ENCODE measurements at places on chromosomes 11 and 22.

GRCh38 chr22:40434745-40435144 lies 64.4 kb downstream of the SGSM3 start:
- DNase-seq: no peak

DNA sequence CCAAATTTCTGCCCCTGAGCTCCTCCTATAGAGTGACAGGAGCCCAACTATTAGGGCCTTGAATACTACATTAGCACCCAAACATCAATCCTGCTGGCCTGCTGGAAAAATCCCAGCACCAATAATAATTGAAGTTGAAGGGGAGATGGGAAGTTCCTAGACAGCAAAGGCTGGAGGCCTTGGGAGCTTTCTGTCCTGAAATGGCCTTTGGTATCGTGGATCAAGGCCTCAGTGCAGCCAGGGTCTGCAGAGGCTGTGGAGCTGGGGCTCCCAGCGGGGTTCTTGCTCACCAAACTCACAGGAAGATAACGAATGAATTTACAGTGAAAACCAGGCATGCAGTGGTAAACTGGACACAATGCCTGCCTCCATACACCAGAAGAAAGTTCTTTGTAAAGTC lies 9.2 kb upstream of the MICALL1 start:
- no peak for DNase-seq

GRCh38 chr11:61870541-61871031 lies 20.8 kb downstream of the FADS3 start:
- no peak for DNase-seq

- peak; percentile 73 for DNase-seq
Observed at GRCh38 chr11:64246871-64247728, at the start of gene PPP1R14B. TSS of gene PPP1R14B (minus strand) at chr11:64246943. CDS start at chr11:64246673, 270 bp downstream.

DNA sequence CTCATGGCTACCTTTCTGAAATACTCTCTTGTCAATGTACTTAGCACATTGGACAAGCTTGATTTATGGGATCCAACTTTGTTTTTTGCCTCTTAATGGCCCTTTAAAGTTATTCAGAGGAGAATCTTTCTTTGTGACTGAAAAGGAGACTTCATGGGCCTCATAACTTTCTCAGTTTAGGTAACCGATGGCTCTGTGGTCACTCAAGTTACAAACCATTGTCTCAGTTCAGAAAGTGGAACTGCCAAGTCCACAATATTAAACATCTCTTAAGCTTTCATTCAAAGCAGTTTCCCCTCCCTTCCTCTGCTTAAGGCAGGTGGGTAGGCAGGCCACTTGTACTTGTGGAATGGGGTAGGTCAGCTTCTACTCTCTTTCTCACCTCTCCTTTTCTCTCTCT lies 12.3 kb upstream of the ARL14EP start:
- no peak for DNase-seq

DNA sequence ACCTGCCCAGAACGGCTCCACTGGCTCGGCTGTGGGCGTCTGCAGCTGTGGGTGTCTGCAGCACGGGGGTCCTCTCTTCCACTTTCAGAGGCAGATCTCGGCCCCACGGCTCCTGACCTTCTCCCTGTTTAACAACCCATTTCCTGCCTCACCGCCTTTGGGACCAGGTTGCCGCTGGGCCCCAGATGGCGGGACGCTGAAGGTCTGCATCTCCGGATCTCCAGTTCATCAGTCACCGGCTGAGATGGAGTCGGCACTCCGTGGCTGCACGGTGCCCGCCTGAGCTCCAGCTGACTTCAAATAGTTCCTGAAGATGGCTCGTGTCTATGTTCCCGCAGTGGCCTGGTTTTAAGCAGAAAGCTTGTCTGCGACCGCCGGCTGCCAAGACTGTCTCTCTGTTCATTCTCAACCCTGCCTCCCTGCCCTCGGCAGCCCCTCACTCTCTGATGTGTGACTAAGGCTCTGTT lies 475.9 kb downstream of the BRD1 start:
- DNase-seq: no peak

DNA sequence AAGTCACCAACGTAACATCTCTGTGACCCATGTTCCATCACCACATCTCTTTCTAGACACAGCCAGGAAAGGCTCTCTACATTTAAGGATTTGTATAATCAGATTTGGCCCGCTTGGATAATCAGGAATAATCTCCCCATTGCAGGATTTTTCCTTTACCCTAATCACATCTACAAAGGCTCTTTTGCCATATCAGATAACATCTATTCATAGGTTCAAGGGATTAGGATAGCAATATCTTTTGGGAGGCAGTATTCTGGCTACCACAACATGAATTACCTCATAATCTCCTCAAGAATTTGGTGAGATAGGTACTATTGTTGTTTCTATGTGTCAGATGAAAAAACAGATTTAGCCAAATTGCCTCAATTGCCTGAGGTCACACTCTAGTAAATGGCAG lies 142.8 kb upstream of the UBASH3B start:
- DNase-seq: no peak

GRCh38 chr11:128666397-128666796 lies 27.5 kb upstream of the FLI1 start:
- no peak for DNase-seq

DNA sequence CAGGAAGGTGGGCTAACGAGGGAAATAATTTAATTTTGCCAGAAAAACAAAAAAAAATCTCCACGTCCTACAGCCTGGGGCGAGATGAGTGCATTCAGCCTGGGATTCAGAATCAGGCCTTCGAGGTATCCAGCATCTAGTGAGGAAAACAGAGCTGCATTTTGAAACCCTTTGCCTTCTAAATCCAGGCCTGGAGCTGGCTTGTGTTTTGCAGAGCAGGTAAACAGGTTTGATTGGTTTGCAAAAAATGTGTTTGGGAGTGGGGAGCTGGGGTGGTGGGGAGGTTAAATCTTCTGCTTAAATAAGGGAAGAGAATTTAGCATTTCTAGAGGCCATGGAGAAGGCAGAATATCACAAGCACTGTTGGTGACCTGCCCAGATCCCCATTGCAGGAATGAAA lies 29.7 kb upstream of the RASD2 start:
- no peak for DNase-seq

- DNase-seq: peak; percentile 18
Observed at GRCh38 chr22:37918580-37919270, 12.6 kb downstream of the MICALL1 start.

GRCh38 chr11:45777127-45777969 lies 27.6 kb upstream of the SLC35C1 start:
- DNase-seq: no peak

DNA sequence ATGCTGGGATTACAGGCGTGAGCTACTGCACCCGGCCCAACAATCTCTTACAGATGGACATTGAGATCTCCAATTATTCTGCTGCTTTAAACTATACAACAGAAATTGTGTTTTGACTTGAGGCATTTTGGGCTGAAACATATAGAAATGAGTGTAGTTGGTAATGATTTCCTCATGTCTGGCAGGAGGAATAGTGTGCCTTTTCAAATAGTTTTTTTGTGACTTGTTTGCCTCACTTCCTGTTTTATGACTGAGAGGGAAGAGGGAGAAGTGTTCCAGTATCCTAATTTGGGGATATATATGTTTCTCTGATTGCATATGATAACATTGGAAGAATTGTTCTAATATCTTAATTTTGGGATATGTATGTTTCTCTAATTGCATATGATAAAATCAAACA lies 40.2 kb downstream of the EP300 start:
- DNase-seq: no peak

GRCh38 chr11:126233391-126233790 lies 21.8 kb downstream of the FAM118B start:
- no peak for DNase-seq

DNA sequence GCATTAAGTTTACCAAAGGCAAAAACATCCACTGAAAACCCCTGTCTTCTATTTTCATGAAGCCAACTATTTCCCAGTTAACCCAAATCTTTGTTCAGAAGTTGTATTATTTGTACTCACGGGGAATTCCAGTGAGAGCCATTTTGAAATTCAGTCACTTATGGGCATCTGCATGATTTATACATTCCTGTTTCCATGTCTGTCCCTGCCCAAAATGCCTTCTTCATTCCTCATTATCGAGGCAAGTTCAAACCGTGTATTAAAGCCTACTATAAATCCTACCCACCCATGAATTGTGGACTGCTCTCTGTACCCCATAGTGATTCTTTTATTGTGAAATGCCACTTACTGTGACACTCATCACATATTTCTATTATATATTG lies 772.7 kb downstream of the DLG2 start:
- no peak for DNase-seq

DNA sequence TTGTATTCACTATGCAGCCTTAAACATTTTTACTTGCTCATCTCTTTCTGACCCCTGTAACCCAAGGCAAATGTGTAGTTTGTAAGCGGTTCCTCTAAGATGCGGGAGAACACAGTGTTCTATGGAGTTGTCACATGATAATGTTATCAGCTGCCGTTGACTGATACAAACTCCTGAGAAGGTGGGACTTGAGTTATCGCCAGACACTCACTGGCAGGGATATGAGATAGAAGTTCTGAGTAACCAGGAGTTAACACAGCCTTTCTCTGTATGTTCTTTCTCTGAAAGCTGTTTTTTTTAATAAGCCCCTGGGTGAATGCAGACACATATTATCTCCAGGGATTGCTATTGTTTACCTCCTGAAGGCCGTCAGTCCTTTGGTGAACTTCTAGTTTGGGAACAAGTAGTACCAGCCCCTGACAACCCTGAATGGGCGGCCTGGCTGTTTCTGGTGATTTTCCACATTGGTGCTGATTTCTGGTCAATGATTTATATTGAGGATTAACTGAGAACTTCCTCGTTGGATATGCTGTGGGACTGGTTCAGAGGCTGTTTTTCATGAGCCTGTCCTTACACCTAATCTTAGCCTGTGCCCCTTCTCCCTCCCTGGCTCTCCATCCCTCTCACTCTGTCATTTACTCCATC lies 155.3 kb upstream of the RASSF10 start:
- no peak for DNase-seq

DNA sequence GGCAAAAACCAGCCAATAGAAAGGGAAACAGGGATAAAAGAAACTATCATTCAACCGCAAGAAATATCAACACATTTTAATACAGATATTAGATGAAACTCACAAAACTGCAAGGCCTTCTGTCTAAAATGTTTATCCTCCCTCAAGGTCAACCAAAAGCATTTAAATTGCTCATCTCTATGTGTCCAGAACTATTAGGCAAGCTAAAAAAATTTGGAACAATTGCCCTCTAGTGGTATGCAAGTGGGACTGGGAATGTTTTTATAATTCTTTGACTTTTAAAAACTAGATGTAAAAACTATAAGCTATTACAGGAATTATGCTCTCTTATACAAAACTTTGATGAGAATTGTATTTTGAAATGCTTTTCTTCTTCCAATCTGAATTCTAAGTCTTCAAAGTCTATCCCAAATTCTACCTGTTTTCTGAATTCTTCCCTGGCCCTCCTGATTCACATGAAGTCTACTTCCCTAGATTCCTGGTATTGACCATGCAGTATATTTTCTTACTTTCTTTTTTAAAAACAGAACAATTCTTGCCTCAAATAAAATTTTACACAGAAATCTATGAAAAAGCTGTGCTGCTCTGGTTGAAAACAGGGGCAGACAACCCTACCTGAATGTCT lies 4.9 kb downstream of the CWC15 start:
- peak; percentile 16 for DNase-seq

- peak; percentile 24 for DNase-seq
Observed at GRCh38 chr11:2088746-2089535, 50.2 kb downstream of the IGF2 start.

DNA sequence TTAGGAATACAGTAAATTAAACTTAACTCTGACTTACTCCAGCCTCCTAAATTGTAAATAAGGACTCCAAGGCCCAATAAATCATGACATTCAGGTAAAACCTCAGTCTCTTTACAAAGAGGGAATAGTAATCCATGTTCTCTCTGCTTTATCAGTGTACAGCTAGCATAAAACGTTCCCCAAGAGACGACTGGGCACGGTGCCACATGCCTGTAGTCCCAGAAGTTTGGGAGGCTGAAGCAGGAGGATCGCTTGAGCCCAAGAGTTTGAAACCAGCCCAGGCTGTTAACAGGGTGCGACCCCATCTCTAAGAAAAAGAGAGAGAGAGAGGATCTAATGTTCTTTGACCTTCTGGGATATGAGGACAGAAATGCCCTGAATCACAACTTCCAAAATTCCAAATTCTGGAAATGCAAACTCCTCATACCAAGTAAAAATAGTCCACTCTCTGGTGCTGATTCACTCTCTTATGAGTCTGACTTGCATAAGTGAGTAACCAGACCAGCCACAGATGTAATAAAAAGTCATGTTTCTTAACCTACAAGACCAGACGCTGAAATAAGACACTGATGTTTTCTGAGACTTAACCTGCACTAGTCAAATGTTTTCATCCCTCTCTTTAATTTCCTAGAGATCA lies 25.5 kb downstream of the NNMT start:
- no peak for DNase-seq

GRCh38 chr11:44437122-44437521 lies 127.2 kb upstream of the ALX4 start:
- no peak for DNase-seq

- DNase-seq: no peak
Observed at GRCh38 chr11:12640926-12641849, 33.0 kb upstream of the TEAD1 start.

- no peak for DNase-seq
Observed at GRCh38 chr11:2215561-2216399, 44.2 kb upstream of the TH start.

- peak; percentile 78 for DNase-seq
Observed at GRCh38 chr11:66371627-66372415, at the start of gene SLC29A2. TSS of gene SLC29A2 (minus strand) at chr11:66371760. CDS start at chr11:66371591, 169 bp downstream.

GRCh38 chr22:35400501-35400790 lies 506 bp downstream of the MCM5 start:
- DNase-seq: no peak

DNA sequence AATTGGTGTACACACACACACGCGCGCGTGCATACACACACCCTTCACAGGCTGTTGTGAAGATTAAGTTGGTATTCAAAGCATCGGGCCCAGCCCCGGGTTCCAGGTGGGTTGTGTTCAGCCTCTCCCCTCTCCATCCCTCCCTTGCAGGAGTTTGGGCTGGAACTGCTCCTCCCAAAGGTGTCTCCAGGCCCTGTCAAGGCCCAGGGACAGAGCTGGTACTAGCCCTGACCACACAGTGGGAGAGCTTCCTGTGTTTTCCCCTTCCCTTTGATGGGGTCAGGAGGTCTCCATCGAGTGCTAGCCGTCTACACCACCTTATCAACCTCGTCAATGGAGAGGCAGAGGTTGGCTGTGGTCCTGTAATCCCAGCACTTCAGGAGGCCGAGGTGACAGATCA lies 36.5 kb upstream of the CSNK1E start:
- no peak for DNase-seq

DNA sequence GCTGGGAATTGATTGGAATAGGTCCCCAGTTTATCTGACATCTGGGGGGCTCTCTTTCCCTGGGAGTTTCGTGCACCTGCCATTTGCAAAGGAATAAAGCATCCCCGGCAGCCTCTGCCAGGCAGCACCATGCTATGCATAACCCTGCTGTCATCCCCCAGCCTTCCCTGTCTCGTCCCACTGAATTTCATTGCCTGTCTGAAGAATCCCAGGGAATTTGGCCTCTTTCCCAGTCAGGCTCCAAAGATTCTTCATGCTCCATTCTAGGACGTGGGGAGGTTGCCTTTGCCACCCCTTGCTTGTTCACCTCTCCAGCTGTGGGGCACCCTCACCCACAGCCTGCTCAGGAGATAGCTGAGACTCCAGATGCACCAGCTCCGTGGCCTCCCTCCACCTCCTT lies 195.1 kb upstream of the TBCEL start:
- DNase-seq: no peak

All from common myeloid progenitor, CD34-positive (primary cell).